ENCODE measurements at places on chromosomes 2 and 18. TPM values are rescaled to one million over a fixed set of nuclear protein-coding genes. Genes with fewer than 3 reads are reported as not detected.

GRCh38 chr2:65425276-65425675, 7.1 kb downstream of the SPRED2 start:
- DNase-seq, result peak; percentile 43

DNA sequence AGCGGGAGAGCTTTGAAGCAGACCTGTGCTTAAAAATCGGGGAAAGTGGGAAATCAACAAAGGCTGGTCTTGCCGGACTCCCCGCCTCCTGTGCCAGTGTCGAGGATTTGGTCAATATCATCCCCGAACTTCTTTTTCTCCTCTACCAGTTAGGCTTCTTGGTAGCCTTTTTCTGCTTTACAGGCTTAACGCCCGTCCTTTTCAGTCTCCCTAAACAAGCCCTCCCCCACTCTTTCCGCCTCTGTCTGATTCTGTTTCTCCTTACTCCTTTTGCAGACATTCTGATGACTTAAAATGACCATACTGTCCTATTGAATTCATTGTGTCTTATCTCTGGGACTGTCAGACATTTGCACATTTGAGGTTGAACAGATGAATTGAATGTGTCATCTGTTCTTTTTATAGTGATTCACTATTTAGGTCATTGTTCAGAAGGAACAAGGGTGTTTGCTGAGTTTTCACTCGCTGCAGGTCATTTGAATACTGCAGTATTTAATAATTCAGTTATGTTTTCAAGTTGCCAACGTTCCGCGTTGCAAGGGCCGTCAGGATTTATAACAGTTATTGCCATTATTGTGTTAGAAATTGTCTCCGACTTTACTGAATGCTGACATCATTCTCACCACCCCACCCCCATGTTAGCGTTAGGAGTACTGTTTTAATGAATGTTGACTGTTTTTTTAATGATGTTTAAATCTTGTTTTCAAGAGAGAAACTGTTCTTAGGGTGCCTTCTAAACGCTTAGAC, 1.1 kb downstream of the ITGAV start:
- DNase-seq, result peak; percentile 34

LYG1 gene
- 0.13 TPM for total RNA-seq

DNA sequence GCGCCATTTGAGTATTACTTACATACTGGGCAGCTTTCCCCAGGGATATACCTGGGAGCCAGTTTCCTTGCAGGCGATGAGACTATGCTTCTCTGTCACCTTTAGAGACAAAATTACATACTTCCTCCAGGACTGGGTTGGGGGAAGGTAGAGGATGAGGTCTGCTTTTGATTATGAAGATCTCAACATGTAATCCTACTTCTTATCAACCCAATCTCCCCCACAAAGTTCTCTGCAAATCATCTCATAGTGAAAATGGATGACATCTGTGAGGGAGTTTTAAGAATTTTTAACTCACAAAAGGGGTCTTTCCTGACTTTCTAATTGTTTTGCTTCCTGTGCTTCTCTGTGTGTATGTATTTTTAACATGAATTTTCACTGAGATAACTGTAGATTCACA, 81.9 kb downstream of the TMEM131 start:
- DNase-seq, result no peak

POTEI gene
- 0.26 TPM for total RNA-seq

CIB4 gene
- total RNA-seq, result not detected

GRCh38 chr18:59232309-59233016, 12.5 kb downstream of the GRP start:
- DNase-seq, result no peak

DNA sequence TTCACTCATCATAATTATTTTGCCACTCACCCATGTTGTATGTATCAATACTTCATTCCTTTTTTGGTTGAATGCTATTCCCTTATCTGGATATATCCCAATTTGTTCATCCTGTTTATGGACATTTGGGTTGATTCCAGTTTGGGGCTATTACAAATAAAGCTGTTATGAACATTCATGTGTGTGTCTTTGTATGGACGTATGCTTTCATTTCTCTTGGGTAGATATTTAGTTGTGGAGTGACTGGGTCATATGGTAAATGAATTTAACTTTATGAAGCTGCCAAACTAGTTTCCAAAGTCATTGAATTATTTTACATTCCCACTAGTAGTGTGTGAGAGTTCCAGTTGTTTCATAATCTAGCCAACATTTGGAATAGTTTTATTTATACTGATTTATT, 2.7 kb downstream of the FAM228B start:
- DNase-seq, result no peak

- DNase-seq, result no peak
Observed at GRCh38 chr2:20456116-20456571, 9.3 kb downstream of the RHOB start.

TDRD15 gene
- total RNA-seq, result not detected

B3GNT2 gene
- 17.8 TPM for total RNA-seq

SLC23A3 gene
- total RNA-seq, result 0.89 TPM

EMILIN1 gene
- total RNA-seq, result 21.3 TPM

IL1RN gene
- total RNA-seq, result not detected

HOXD12 gene
- not detected for total RNA-seq

- no peak for DNase-seq
Observed at GRCh38 chr2:110149330-110150220, 34.0 kb upstream of the MALL start.

TMEM237 gene
- total RNA-seq, result 23.6 TPM

- DNase-seq, result peak; percentile 93
Observed at GRCh38 chr2:108448678-108449409, at the start of gene GCC2. GCC2 (plus strand) TSS chr2:108449206; CDS start chr2:108449275, 69 bp downstream.
